ENCODE measurements at places on chromosomes 7 and 10. TPM values are rescaled to one million over a fixed set of nuclear protein-coding genes. Genes with fewer than 3 reads are reported as not detected.

LRRC17 gene
- 2.1 TPM for total RNA-seq

TSPAN33 gene
- 7.5 TPM for total RNA-seq

DNA sequence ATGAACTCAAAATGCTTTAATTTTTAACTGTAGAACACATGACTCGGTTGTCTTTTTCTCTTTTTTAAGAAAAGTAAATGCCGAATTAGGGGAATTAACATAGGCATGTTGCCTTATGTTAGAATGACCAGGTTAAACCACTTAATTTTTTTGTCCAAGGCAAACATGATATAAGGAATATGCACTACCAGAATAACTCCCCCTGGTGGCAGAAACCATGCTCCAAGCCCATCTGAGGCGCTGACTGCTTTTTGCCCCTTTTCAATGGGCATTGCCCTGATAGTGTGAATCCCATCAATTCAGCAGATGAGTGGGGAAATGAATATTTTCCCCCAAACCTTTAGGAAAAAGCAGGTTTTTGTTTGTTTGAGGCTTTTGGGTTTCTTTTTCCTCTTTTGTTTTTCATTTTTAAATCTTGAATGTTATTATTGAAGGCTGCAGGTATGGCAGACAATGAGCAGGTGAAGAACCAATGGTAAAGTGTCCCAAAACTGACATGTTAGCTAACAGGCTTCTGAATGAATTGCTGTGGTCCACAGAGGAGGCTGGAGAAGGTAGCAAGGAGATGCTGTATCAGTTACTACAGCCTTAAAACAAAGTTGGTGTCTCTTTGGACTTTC lies 284.3 kb downstream of the SORCS3 start:
- DNase-seq, result no peak

GRCh38 chr7:73701357-73701995 lies 18.0 kb downstream of the STX1A start:
- DNase-seq, result no peak

- peak; percentile 64 for DNase-seq
Observed at GRCh38 chr10:122249991-122250750, 20.9 kb upstream of the BTBD16 start.

DNA sequence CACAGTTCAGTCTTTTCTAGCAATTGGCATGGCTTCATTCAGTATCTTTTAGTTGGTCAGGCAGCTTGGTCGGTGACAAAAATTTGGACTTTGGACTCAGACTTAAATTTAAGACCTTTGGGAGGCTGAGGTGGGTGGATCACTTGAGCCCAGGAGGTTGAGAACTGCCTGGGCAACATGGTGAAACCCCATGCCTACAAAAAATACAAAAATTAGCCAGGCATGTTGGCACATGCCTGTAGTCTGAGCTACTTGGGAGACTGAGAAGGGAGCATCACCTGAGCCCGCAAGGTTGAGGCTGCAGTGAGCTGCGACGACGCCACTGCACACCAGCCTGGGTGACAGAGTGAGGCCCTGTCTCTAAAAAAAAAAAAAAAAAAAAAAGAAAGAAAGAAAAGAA lies 19.5 kb upstream of the ITPRID1 start:
- no peak for DNase-seq

DNA sequence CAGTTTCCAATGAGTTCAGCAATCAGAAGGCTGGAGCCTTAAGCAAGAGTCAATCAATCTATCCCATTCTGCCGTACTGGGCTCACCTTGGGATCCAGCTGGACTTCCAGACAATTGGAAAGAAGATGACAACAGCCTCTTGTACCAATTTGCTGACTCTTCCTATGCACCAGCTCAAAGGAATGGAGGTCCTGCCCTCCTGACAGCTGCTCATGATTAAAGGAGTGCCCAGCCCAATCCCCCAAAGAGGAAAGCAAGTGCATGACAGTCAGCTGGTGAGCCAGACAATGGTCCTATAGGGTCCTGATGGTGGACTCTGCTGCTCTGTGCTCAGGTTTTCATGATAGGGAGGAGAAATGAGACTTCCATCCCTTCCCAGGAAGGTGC lies 25.1 kb downstream of the VSTM4 start:
- DNase-seq, result no peak

DNA sequence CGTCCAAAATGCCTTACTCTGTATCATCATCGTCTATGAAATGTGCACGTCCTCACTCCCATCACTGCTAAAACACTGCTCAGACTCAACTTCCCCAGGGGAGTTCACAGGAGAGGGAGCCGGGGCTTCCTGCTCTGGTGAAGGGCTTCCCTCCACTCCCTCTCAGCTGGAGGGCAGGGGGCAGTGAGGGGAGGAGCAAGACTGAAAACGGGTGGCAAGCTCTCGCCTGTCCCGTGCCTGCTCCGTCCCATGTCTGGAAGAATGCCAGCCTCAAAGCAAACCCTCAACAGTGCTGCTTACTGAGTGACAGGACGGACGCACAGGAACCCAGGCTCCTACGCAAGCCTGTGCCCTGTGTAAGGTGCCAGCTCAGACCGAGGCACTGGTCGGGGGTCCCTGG lies 25.1 kb downstream of the PRKAG2 start:
- DNase-seq, result no peak

DNA sequence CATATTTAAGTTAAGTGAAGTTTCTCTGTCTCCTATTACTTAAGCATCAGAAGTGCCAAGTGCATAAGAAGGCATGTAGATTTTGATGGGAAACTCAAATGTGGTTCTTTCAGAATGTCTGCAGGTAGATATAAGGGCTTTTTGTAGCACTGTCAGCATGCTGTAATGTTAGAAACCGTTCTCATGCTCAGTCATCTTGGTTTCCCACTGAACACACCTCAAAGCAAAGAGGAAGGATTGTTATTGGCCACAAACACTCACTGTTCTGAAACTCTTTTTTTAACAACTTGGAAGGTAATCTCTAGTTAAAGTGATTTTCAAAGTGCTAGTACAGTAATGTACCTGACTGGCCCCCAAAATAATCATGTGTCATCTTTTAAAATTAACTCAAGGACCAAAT lies 126.0 kb downstream of the AASS start:
- DNase-seq, result no peak
